ENCODE measurements at places on chromosomes 2 and 18. TPM values are rescaled to one million over a fixed set of nuclear protein-coding genes. Genes with fewer than 3 reads are reported as not detected.

DNA sequence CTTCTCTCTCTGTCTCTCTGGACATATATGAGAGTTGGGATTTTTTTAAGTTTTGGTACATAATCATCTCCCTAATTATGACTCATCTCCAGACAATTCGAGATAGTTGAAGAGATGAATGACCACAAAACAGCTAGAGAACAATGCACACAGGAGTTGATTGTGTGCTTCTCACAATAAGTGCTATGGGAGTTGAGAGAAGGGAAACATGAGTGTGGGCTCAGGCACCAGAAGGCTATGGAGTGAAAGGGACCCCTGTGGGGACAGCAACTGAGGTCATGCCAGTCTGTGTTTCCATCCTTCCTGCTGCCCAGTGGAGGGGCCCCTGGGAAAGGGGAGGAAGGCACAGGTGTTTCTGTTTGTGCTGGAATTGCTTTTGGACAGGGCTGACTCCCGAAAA, 6.5 kb upstream of the YWHAQ start:
- no peak overlapping the region for H3K4me3 ChIP-seq
- no peak for DNase-seq
- H3K4me1 ChIP-seq: no peaks in the 10 kb centered on the region

GRCh38 chr2:109266998-109267854, 138.2 kb downstream of the SH3RF3 start:
- H3K4me1 ChIP-seq: no peaks in the 10 kb centered on the region
- H3K27ac ChIP-seq: no peak overlapping the region
- no peaks in the 10 kb centered on the region for H3K36me3 ChIP-seq
- H3K27me3 ChIP-seq: no peaks in the 10 kb centered on the region
- DNase-seq: no peak
- no peak overlapping the region for H3K4me3 ChIP-seq

GRCh38 chr2:152432206-152432653, 97.3 kb downstream of the FMNL2 start:
- DNase-seq: no peak
- no peaks in the 10 kb centered on the region for H3K36me3 ChIP-seq
- no peaks in the 10 kb centered on the region for H3K4me1 ChIP-seq
- no peak overlapping the region for H3K27ac ChIP-seq
- no peak overlapping the region for H3K4me3 ChIP-seq

DNA sequence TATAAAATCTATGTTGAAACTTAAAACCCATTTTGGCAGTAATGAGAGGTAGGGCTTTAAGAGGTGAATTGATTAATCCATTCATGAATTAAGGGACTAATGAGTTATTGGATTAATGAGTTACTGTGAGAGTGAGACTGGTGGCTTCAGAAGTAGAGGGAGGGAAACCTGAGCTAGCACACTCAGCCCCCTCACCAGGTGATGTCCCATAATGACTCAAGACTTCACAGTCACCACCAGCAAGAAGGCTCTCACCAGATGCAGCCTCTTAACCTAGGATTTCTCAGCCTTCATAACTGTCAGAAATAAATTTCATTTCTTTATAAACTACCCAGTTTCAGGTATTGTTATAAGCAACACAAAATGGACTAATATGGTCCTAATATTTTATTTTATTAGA, 621.7 kb upstream of the ACVR2A start:
- no peaks in the 10 kb centered on the region for H3K4me1 ChIP-seq
- H3K36me3 ChIP-seq: no peaks in the 10 kb centered on the region
- no peak for DNase-seq
- no peak overlapping the region for H3K27ac ChIP-seq

DNA sequence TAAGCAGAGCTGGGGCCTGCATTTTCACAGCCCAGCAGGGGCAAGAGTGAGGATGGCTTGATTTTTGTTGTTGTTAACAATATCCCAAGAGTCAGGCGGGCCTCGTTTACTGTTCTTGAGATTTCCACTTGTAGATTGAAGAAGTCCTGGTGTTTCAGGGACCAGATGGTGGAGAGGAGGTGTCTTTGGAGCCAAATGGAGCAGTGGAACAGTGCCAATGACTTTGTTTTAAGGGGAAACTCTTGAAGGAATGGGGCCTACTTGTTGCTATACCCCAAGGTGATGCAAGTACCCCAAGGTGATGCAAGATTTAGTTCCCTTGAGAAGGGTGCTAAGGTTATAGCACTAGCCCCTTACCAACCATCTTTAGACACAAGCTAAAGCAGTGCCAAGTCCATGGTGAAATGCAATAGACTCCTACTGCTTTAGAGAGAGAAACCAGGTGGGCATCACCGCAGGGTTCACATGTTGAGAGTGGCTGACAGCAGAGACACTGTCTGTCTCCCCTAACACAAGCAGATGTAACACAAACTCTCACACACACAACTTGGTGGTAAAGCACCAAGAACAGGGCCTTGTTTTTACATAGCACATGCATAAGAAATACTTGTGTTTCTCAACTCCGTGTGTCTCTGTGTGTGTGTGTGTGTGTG, 44.0 kb downstream of the HK2 start:
- DNase-seq: no peak
- peaks cover 4% of the 10 kb centered on the region for H3K36me3 ChIP-seq
- no peak overlapping the region for H3K27ac ChIP-seq
- no peaks in the 10 kb centered on the region for H3K27me3 ChIP-seq
- no peak overlapping the region for H3K4me3 ChIP-seq
- peaks cover 4% of the 10 kb centered on the region for H3K4me1 ChIP-seq

- no peaks in the 10 kb centered on the region for H3K36me3 ChIP-seq
- H3K4me3 ChIP-seq: no peak overlapping the region
- no peaks in the 10 kb centered on the region for H3K4me1 ChIP-seq
- H3K27ac ChIP-seq: no peak overlapping the region
These were observed 150.4 kb downstream of the ZFP36L2 start for GRCh38 chr2:43075811-43076585.

GRCh38 chr18:3163968-3164367, 55.8 kb downstream of the MYOM1 start:
- H3K4me3 ChIP-seq: no peak overlapping the region
- H3K27me3 ChIP-seq: no peaks in the 10 kb centered on the region
- no peak for DNase-seq
- H3K27ac ChIP-seq: no peak overlapping the region
- H3K4me1 ChIP-seq: no peaks in the 10 kb centered on the region

- no peaks in the 10 kb centered on the region for H3K27me3 ChIP-seq
- H3K27ac ChIP-seq: no peak overlapping the region
- H3K4me1 ChIP-seq: no peaks in the 10 kb centered on the region
- DNase-seq: no peak
- H3K36me3 ChIP-seq: no peaks in the 10 kb centered on the region
These were observed 180.7 kb upstream of the ID2 start for GRCh38 chr2:8501061-8501720.

- no peaks in the 10 kb centered on the region for H3K27me3 ChIP-seq
- H3K27ac ChIP-seq: no peak overlapping the region
- H3K4me1 ChIP-seq: peaks cover 44% of the 10 kb centered on the region
- H3K36me3 ChIP-seq: no peaks in the 10 kb centered on the region
These were observed 2.7 kb upstream of the IL18RAP start for GRCh38 chr2:102420290-102420689.

DNA sequence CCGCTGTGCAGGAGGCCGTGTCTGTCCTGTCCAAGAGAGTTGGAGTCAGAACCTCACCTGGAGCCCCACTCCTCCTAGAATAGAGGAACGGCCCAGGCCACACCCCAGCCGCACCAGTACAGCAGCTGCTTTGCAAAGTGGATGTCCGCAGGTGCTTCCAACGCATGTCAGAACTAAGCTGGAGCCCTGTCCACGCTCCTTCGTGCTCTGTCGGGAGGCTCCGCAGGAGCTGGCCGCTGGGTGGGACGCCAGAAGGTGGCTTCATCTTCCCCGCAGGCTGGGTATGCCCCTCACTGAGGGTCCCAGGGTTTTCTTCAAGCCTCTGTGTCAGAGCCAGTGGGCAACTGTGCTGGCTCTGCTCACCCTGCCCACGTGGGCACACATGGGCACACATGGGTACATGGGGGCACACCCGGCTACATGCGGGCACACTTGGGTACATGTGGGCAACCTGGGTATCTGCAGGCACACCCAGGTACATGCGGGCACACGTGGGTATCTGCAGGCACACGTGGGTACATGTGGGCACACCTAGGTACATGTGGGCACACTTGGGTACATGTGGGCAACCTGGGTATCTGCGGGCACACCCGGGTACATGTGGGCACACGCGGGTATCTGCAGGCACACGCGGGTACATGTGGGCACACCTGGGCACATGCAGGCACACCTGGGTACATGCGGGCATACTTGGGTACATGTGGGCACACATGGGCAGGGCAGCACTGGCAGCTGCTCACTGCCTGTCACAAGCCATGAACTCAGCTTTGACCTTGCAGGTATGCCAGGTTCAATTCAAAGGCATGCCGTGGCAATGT, 67.1 kb upstream of the CTDP1 start:
- H3K27ac ChIP-seq: no peak overlapping the region
- no peaks in the 10 kb centered on the region for H3K4me1 ChIP-seq
- H3K36me3 ChIP-seq: no peaks in the 10 kb centered on the region
- no peak overlapping the region for H3K4me3 ChIP-seq
- no peaks in the 10 kb centered on the region for H3K27me3 ChIP-seq

- H3K4me1 ChIP-seq: no peaks in the 10 kb centered on the region
- no peak overlapping the region for H3K4me3 ChIP-seq
- no peaks in the 10 kb centered on the region for H3K36me3 ChIP-seq
- no peaks in the 10 kb centered on the region for H3K27me3 ChIP-seq
These were observed 315.4 kb downstream of the CDH7 start for GRCh38 chr18:66066191-66066590.

GRCh38 chr2:25682082-25682481, 8.7 kb upstream of the DTNB start:
- no peaks in the 10 kb centered on the region for H3K36me3 ChIP-seq
- no peak overlapping the region for H3K4me3 ChIP-seq
- no peaks in the 10 kb centered on the region for H3K4me1 ChIP-seq
- H3K27ac ChIP-seq: no peak overlapping the region
- no peaks in the 10 kb centered on the region for H3K27me3 ChIP-seq

GRCh38 chr2:10985260-10985659, 73.5 kb downstream of the KCNF1 start:
- no peak for DNase-seq
- no peaks in the 10 kb centered on the region for H3K36me3 ChIP-seq
- H3K27me3 ChIP-seq: no peaks in the 10 kb centered on the region
- H3K4me3 ChIP-seq: no peak overlapping the region
- H3K27ac ChIP-seq: no peak overlapping the region
- H3K4me1 ChIP-seq: no peaks in the 10 kb centered on the region

DNA sequence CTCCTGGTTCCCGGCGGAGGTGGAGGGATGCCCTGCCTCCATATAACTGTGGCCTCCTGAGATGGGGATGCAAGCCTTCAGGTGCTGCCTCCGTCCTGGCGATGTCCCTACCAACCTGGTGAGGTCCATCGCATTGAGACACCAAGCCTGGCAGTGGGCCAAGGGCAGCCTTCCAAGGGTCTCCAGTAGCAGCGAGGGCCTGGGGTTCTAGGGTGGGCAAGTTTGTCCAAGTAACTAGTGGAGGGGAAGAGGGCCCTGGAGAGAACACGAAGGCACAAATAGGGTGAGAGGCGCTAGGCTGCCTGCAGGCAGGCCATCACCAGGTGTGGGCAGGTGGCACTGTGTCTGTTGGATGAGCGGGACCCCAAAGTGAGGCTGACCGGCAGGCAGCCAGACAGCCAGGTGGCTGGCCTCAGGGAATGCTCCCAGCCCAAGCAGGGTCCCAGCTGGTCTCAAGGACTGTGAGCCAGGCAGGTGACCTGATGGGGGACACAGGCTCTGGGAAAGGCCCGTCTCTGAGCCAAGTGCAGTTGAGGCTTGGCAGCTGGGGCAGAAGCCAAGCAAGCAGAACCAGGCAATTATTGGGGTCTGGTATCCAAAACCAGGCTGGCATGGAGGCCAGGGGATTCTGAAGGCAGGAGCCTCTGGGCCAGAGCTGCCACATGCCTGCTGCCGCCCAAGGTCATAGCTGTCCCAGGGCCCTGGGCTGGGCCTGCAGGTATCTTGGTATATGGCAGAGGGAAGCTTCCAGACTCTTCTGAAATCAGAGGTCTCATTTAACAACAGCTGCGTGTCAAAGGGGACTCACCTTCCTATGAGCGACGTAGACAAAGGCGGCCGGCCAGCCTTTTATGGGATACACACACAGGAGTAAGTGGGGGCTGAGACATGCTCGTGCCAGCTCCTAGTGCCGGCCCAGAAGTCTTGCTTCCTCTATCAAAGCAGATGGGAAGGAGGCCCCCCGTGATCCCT, 23.4 kb downstream of the RAMP1 start:
- H3K36me3 ChIP-seq: no peaks in the 10 kb centered on the region
- DNase-seq: peak; percentile 42
- no peak overlapping the region for H3K4me3 ChIP-seq
- no peaks in the 10 kb centered on the region for H3K27me3 ChIP-seq
- no peaks in the 10 kb centered on the region for H3K4me1 ChIP-seq
- no peak overlapping the region for H3K27ac ChIP-seq

DNA sequence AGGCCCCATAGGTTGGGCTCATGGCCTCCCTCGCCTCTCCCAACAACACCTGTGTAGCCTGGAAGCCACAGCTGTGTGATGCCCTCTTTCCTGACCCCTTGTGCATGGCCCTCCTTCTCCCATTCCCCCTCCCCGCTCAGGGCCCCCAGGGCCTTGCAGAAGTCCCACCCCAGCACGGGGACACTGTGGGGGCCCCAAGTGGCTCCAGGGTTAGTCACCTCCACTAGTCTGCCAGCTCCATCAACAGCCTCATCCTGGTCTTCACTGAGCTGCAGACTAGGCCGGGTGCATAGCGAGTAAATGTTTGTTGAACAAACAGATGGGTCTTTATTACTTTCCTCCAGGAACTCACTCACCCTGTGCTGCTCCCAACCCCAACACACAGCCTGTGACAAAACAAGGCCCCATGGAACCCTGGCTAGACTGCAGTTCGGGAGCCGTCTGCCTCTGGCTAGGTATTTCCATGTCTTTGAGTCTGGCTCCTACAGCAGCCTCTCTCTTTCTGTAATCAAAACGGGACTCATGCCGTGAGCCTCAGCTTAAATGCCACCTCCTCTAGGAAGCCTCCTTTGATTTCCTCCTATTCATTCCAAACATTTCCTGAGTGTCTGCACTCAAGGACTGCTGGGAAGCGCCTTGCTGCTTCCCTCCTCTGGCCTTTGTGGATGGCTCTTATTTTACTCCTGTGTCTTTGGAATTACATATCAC, 109.9 kb upstream of the ID2 start:
- H3K27ac ChIP-seq: no peak overlapping the region
- no peaks in the 10 kb centered on the region for H3K27me3 ChIP-seq
- H3K36me3 ChIP-seq: no peaks in the 10 kb centered on the region
- peaks cover 25% of the 10 kb centered on the region for H3K4me1 ChIP-seq
- H3K4me3 ChIP-seq: no peak overlapping the region
- DNase-seq: no peak

- peak within 1 kb of the TSS; percentile 24 for H3K27ac ChIP-seq
- peak within 1 kb of the TSS; percentile 65 for H3K4me3 ChIP-seq
- H3K36me3 ChIP-seq: no peaks in the 10 kb centered on the region
These were observed at the start of gene ITM2C for GRCh38 chr2:230864605-230865306. TSS of gene ITM2C (plus strand) at chr2:230864942. CDS start at chr2:230865026, 84 bp downstream.

PLCL1 gene
- 0.70 TPM for total RNA-seq

TMEM247 gene
- not detected for total RNA-seq

REG3A gene
- total RNA-seq: not detected

ERBB4 gene
- not detected for total RNA-seq

SLC5A7 gene
- total RNA-seq: not detected

LIMS2 gene
- total RNA-seq: 5.9 TPM

GRHL1 gene
- 0.88 TPM for total RNA-seq

Data from CD8-positive, alpha-beta memory T cell (primary cell).